Ureter (tissue), 1 donor: ENCODE measurements at places on chromosomes 3 and 15. TPM values are rescaled to one million over a fixed set of nuclear protein-coding genes. Genes with fewer than 3 reads are reported as not detected.

The CHAC1 gene
- 9.2 TPM for total RNA-seq

The SPINK8 gene
- total RNA-seq = 12.0 TPM

The C3orf85 gene
- not detected for total RNA-seq

The TERC gene
- total RNA-seq = 1.4 TPM

The ALS2CL gene
- 64.5 TPM for total RNA-seq

The ERICH6 gene
- 0.36 TPM for total RNA-seq

The LXN gene
- 18.2 TPM for total RNA-seq

The PLA2G4E gene
- total RNA-seq = 0.34 TPM

The SH2D7 gene
- total RNA-seq = not detected

The KCNMB3 gene
- total RNA-seq = 5.9 TPM
